Amniotic stem cell (primary cell): ENCODE measurements at places on chromosomes 1 and 21.

- DNase-seq: no peak
Observed at GRCh38 chr21:36425286-36425685, 40.1 kb downstream of the CHAF1B start.

DNA sequence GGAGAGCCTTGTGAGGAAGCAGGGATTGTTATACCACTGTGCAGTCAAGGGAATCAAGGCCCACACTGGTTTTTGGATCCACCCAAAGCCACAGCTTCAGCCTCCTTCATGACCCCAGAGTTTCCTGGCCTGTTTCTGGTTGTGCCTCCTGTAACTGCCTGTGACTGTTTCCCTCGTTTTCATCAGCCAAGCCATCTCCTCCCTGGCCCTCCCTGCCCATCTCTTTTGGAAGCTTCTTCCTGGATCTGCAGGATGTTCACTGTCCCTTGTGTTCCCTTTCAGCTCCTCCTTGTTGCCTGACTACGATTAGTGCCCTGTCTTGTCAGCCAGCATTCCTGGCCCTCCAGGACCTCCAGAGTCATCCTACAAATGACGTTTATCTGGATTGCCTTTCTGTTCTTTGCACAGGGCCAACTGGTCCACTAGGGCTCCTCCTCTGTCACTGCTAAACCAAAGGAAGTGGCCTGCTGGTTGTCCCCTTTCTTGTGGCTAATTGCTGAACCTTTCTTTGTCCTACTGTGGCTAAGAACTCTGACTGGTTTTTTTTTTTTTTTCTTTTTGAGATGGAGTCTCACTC, 17.9 kb downstream of the SFT2D2 start:
- DNase-seq: no peak

- DNase-seq: no peak
Observed at GRCh38 chr1:64664299-64664698, 80.6 kb upstream of the RAVER2 start.

- no peak for DNase-seq
Observed at GRCh38 chr1:1894354-1895059, 3.6 kb upstream of the GNB1 start.
